ENCODE measurements at places on chromosomes 5 and 9.
A peak's percentile ranks its signal among the peaks of the same experiment; 100 is the strongest.

DNA sequence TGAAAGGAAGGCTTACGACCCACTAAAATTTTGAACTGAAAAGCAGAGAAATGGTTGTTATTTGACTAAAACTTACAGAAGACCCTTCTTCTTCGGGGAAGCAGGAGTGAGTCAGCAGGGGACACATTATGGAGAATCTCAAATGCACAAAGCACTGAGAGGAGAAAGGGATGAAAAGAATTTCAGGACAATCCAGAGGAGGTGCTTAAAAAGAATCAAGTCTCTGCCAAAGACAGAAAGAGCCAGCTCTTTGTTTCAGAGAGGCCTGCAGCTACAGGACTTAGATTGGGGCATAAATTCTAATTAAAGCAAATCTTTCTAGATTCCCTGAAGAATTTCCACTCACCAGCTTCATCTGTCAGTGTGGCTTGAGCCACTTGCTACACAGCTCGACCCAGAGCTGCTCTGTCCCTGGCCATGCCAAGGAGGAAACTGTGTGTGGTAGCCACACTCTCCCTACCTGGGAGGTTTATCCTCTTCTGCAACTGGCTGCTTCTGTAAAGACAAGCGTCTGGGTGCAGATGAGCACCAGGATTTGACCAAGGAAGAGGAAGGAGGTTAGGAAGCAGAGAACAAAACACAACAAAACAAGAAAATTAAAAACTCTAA is 89.9 kb downstream of the SEMA5A start:
- DNase-seq, result no peak

DNA sequence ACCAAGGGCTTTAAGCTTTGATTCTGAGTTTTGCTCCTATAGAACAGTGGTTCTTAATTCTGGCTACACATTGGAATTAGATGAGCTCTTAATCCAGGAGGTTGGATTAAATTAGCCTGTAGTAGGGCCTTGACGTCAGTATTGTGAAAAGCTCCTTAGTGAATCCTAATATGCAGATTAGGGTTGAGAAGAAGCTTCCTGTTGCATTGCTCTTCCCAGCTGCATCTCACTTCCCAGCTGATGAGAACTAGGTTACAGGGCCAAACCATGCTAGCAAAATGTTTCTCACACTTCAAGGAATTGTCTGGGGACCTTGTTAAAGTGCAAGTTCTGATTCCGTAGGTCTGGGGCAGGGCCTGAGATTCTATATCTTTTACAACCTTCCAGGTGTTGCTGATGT is 300.0 kb downstream of the ZSWIM6 start:
- DNase-seq, result no peak

- DNase-seq, result no peak
Observed at GRCh38 chr5:99866740-99867139, 668.4 kb upstream of the FAM174A start.

DNA sequence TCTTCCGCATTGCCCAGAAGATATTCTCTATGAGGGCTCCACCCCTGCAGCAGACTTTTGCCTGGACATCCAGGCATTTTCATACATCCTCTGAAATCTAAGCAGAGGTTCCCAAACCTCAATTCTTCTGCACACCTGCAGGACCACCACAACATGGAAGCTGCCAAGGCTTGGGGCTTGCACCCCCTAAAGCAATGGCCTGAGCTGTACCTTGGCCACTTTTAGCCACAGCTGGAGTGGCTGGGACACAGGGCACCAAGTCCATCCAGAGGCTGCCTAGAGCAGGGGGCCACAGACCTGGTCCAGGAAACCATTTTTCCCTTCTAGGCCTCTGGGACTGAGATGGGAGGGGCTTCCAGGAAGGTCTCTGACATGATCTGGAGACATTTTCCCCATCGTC is 60.7 kb downstream of the ADAMTSL1 start:
- DNase-seq, result no peak

DNA sequence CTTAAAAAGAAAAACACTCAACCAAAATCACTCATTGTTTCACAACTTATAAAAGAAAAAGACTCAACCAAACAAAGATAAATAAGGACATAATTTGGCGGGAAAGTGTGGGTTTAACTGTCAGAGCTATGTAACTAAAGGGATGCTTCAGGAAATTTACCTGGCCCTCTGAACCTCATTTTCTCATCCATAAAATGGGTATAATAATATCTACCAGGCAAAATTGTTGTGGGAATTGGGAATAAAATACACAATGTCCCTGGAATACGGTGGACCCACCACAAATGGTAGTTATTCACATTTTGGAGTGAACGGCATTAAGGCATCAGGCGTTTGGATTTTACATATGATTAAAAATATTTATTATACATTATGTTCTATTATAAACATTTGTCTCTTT is 228.5 kb upstream of the ANKRD55 start:
- no peak for DNase-seq

- no peak for DNase-seq
Observed at GRCh38 chr5:102599289-102599688, 100.5 kb upstream of the SLCO6A1 start.

DNA sequence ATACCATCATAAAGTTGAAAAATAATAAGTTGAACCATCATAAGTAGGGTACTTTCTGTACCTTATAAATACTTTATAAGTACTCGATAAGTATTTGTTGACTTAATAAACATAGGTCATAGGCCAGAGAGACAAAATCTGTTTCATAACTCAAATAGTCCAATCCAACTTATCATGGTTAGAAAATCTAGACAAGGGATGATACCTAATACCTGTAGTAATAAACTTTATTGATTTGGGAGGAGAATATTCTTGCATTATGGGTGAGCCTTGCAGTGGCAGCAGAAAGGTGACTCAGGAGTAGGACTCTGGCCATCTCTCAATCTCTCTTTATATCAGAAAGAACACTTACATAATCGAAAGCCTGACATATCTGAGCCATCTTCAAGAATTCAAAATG is 466.8 kb upstream of the GRIN3A start:
- DNase-seq, result no peak

DNA sequence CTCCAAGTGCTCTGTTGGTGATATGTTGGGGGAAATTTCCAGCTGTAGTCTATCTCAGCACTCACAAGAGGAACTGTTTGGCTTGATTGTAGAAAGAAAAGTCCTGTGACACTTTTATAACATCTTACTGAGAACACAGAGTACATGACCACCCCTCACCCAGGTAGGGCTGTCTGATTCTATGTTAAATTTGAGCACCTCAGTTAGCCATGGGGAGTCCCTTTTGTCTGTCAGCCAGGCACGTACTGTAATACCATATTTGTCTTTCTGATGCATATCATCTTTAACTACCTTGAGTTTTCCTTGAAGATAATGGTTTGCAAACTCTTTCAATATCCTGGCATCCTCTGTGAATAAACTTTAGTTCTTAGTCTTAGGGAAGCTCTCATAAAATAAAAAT is 164.5 kb downstream of the IZUMO3 start:
- DNase-seq, result no peak

- DNase-seq, result no peak
Observed at GRCh38 chr5:136042665-136043121, 13.9 kb downstream of the TGFBI start.

DNA sequence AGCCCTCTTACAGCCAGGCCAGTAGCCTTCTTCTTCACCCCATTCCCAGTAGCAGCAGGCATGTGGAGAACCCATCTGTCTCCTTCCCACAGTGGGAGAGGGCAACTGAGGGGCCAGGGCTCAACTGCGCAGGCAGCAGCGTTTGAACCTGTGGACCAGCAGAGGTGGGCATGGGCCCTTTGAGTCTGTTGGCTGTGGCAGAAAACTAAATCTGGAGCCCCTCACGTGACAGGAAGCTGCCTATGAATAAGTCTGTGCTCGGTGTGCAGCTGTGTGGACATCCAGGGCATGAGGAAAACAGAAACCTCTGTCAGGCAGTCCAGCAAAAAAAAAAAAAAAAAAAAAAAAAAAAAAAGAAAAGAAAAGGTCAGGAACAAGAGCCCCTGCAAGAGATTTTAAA is 189.2 kb upstream of the NR3C1 start:
- no peak for DNase-seq

DNA sequence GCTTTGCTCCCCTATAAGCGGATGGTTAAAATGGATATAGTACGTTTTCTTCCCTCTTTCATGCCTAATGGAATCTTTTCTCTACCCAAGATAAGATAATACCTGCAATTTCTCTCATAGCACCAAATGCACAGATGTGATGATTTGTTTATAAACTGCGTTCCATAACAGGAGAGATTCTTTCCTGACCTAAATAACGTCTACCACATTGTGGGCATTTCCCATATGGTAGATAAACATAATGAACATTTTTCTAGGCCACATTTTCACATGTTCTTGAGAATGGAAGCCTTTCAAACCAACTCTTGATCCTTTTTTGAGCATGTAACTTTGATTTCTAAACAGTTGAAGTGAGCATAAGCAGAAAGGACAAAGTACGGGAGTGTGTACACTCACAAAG is 448.5 kb downstream of the CSNK1G3 start:
- DNase-seq, result no peak

DNA sequence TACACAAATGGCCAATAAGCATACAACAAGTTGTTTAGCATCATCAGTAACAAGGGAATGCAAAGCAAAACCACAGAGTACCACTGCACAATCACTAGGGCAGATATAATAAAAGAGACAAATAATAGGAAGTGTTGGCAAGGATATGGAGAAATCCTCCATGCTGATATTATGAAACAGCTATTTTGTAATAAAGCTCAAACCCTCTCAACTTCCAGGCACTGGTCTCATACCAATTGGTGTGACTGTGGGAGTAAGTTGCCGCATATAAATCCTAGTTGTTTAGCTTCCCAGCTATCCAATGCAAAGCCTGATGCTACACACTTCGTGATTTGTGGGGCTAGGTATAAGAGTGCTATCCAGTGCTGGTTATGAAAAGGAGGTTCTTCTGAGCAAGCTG is 88.6 kb downstream of the SMIM23 start:
- DNase-seq, result no peak

GRCh38 chr5:16853518-16853917 is 82.6 kb downstream of the MYO10 start:
- no peak for DNase-seq

GRCh38 chr5:87383216-87383615 is 29.5 kb downstream of the CCNH start:
- DNase-seq, result no peak

DNA sequence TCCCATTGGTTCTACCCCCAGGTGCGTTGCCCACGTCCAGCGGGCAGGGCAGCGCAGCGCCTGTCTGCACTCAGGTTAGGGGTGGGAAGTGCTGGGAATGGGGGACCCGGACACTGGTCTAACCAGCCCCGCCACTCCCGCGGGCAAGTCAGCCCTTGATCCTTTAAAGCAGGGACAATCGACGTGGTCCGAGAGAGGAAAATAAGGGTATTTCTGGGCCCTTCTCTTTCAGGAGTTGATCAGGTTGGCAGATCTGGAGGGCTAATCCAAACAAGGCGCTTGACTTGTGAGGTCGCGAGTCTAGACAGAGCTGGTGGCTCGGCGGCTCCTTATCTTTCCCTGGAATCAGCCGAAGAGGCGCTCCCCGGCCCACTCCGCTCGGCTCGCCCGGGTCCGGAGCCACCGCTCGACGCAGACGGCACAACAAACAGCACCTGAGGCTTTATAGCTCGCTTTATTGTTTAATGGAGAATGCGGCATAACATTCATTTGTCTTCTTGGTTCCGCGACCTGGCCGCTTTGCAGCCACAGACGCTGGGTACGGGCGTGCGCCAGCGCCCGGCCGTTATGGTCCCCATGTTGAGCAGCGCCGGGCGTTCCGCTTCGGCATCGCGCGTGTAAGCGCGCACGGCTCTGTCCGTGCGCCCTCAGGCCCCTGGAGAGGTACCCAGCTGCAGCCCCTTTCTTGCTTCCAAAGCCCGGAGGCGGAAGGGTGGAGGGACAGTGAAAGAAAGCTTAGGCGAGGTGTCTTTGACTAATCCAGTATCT is 15.8 kb downstream of the ISL1 start:
- no peak for DNase-seq

- no peak for DNase-seq
Observed at GRCh38 chr9:13719446-13719845, 440.0 kb upstream of the MPDZ start.

DNA sequence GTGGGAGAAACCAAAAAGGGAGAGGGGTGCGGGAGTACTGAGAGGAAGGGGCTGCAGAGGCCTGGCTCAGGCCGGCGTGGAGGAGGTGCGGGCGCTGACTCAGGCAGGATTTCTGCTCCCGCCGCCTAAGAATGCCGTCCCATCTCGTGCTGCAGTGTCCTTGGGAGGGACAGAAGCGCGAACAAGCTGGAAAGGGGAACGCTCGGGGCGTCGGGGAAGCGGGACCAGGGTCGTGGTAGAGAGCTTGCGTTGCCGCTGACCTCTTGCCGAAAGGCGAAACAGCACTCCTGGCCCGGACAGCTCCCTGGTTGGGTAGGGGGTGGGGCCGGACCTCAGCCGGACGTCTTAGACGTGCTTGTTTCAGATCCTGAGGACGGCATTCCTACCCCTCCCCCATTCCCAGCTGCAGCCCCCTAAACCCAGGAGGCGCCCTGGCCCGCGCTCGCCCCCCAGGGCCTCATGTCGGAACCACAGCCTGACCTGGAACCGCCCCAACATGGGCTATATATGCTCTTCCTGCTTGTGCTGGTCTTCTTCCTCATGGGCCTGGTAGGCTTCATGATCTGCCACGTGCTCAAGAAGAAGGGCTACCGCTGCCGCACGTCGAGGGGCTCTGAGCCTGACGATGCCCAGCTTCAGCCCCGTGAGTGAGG is 1.1 kb downstream of the RELL2 start:
- DNase-seq, result no peak

DNA sequence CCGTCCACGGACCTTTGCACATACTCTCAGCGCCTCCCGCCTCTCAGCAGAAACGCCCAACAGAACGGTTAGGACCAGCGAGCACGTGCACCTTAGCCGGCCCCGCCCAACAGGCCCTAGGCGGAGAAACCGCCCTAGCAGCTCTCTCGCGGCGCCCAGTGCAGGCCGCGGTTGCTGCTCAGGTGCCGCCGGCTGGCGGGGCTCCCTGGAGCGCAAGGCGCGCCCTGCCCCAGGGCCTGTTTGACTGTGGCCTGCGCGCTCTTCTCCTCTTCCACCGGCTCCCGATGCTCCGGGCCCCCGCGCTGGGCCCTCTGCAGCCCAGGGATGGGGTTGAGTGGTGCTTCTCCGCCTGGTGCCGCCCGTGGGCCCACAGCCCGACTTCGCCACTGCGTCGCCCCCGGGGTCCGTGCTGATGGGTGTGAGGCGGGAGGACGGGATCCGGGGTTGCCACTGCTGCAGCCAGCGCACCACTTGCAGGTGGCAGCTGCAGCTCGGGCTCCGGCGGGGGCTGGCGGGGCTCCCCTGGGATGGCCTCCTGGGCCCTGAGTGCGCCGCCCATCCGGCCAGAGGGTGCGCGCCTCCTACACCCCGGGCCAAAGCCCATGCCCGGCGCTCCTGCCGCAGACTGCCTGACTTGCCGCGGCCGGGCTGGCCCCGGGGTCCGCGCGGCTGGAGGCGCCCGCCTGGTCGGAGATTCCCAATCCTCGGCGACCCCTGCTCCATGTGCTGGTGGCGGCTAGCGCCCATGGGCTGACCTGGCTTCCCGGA is 1889.4 kb upstream of the CDH9 start:
- DNase-seq, result no peak

GRCh38 chr9:114973216-114973615 is 42.8 kb upstream of the TNFSF8 start:
- DNase-seq, result no peak

GRCh38 chr9:85741095-85741874 is 469 bp downstream of the AGTPBP1 start:
- DNase-seq, result peak; percentile 17

Measured in stimulated activated CD4-positive, alpha-beta T cell treated with anti-CD3 and anti-CD28 coated beads, Interleukin-1b, Interleukin-23, amount 100 ng/mL, for 24 hours (primary cell).